ENCODE measurements at places on chromosomes 6 and 20. TPM values are rescaled to one million over a fixed set of nuclear protein-coding genes. Genes with fewer than 3 reads are reported as not detected.

The ROS1 gene
- 0.18 TPM for total RNA-seq

The EYS gene
- 0.09 TPM for total RNA-seq

GRCh38 chr20:48332555-48332954, 495.2 kb downstream of the PREX1 start:
- no peak for DNase-seq

- no peak for DNase-seq
Observed at GRCh38 chr6:16396497-16397319, 158.3 kb downstream of the GMPR start.

- no peak for DNase-seq
Observed at GRCh38 chr6:73085443-73085871, 139.8 kb downstream of the KHDC1L start.

- no peak for DNase-seq
Observed at GRCh38 chr6:16181439-16182297, 52.8 kb downstream of the MYLIP start.

- DNase-seq: no peak
Observed at GRCh38 chr6:13851330-13851729, 37.0 kb upstream of the MCUR1 start.
